ENCODE measurements at places on chromosomes 6 and 20. TPM values are rescaled to one million over a fixed set of nuclear protein-coding genes. Genes with fewer than 3 reads are reported as not detected.

The MTHFD1L gene
- total RNA-seq = 119 TPM

The B3GALT4 gene
- 10.1 TPM for total RNA-seq

DNA sequence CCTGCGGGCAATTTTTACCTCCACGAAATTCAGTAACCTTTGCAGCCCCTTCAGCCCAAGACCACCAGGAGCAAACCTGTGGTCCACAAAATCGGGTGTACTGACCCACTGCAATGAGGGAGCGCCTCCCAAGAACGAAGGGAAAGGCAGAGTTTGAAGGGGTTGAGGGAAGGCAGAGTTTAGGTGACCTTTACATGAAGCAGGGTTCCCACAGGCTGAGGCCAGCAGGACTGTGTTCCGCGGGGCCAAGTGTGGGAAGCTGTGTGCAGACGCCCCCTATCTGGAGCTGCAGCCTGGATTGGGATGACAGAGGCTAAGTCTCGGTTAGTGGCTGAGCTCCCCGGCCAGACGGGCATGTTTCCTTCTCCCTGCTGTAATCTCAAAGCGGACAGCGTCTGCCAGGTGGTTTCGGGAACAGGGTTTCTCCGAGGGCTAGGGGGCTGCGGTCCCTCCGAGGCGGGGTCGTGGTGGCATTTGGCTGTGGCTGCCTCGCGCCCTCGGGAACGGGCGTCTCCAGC is 826 bp upstream of the PYGB start:
- peaks cover 12% of the 10 kb centered on the region for H3K27me3 ChIP-seq
- H3K36me3 ChIP-seq = no peaks in the 10 kb centered on the region
- H3K4me3 ChIP-seq = peak overlapping the region; percentile 80
- no peak for DNase-seq
- peaks cover 25% of the 10 kb centered on the region for H3K4me1 ChIP-seq

- H3K4me3 ChIP-seq = no peak overlapping the region
- no peaks in the 10 kb centered on the region for H3K27me3 ChIP-seq
- no peaks in the 10 kb centered on the region for H3K4me1 ChIP-seq
- no peak overlapping the region for H3K27ac ChIP-seq
- H3K36me3 ChIP-seq = no peaks in the 10 kb centered on the region
These were observed 147.5 kb downstream of the FLRT3 start for GRCh38 chr20:14189794-14190402.

DNA sequence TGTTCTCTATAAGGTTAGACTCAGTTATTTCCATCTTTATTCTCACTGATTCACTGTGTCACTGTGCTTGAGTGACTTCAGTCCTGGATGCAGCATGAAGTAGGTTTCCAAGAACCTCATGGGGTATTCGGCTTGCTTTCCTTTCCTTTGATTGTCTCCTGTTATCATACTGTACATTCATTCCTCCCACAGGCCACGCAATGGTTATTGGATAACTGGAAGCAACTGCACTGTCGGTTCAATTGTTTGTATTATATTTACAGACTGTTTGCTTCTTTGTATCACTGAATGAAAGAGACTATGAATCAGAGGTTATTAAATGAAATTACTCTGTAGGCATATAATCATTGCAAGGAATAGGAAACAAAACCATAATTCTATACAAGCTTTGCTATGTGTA is 129.4 kb downstream of the MAP7 start:
- no peaks in the 10 kb centered on the region for H3K36me3 ChIP-seq
- H3K4me1 ChIP-seq = no peaks in the 10 kb centered on the region
- no peak overlapping the region for H3K4me3 ChIP-seq
- H3K27me3 ChIP-seq = peaks cover 3% of the 10 kb centered on the region
- no peak for DNase-seq

The CST1 gene
- total RNA-seq = not detected

GRCh38 chr20:5914859-5915258 is 35.5 kb downstream of the TRMT6 start:
- DNase-seq = no peak
- H3K27ac ChIP-seq = no peak overlapping the region
- peaks cover 7% of the 10 kb centered on the region for H3K36me3 ChIP-seq
- H3K4me1 ChIP-seq = peaks cover 21% of the 10 kb centered on the region
- no peak overlapping the region for H3K4me3 ChIP-seq
- H3K27me3 ChIP-seq = peaks cover 36% of the 10 kb centered on the region

GRCh38 chr6:47321577-47321976 is 11.9 kb upstream of the TNFRSF21 start:
- peaks cover 7% of the 10 kb centered on the region for H3K4me1 ChIP-seq
- no peak overlapping the region for H3K27ac ChIP-seq
- H3K36me3 ChIP-seq = peaks cover 10% of the 10 kb centered on the region
- no peak for DNase-seq

DNA sequence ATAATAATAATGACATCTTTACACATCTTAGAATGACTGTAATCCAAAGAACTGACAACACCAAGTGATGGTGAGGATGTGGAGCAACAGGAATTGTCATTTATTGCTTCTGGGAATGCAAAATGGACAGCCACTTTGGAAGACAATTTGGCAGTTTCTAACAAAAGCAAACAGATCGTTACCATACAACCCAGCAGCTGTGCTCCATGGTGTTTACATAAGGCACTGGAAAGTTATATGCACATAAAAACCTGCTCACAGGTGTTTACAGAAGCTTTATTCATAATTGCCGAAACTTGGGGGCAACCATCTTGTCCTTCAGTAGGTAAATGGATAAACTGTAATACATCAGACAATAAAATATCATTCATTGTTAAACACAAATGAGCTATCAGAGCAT is 18.3 kb upstream of the ASF1A start:
- peaks cover 34% of the 10 kb centered on the region for H3K4me1 ChIP-seq
- H3K27ac ChIP-seq = no peak overlapping the region
- H3K36me3 ChIP-seq = peaks cover 5% of the 10 kb centered on the region
- DNase-seq = no peak
- H3K27me3 ChIP-seq = no peaks in the 10 kb centered on the region

- no peak overlapping the region for H3K27ac ChIP-seq
- H3K36me3 ChIP-seq = peaks cover 30% of the 10 kb centered on the region
- H3K4me3 ChIP-seq = no peak overlapping the region
These were observed 63.2 kb downstream of the PDSS2 start for GRCh38 chr6:107396211-107396610.

DNA sequence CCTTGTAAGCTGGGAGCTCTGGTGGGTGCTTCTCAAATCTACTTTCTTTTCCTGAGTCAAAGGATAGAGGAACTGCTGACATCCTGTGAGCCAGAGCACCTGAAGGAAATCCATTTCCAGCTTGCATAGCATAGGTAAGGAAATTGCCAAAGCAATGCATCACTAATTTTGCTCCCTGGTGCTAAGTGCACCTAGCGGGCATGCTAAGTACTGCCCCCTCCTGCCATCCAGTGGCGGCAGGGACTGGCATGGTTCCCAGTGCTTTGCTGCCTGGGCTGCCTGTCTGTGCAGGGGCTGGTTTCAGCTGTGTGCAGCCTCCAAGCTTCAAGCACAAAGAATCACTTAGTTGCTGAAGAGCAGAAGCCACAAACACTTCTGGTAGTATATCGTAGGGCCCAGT is 63.9 kb downstream of the FARS2 start:
- H3K36me3 ChIP-seq = no peaks in the 10 kb centered on the region
- no peak for DNase-seq
- no peaks in the 10 kb centered on the region for H3K27me3 ChIP-seq
- no peak overlapping the region for H3K4me3 ChIP-seq
- H3K4me1 ChIP-seq = peaks cover 7% of the 10 kb centered on the region
- H3K27ac ChIP-seq = no peak overlapping the region

The BPIFA1 gene
- total RNA-seq = not detected

DNA sequence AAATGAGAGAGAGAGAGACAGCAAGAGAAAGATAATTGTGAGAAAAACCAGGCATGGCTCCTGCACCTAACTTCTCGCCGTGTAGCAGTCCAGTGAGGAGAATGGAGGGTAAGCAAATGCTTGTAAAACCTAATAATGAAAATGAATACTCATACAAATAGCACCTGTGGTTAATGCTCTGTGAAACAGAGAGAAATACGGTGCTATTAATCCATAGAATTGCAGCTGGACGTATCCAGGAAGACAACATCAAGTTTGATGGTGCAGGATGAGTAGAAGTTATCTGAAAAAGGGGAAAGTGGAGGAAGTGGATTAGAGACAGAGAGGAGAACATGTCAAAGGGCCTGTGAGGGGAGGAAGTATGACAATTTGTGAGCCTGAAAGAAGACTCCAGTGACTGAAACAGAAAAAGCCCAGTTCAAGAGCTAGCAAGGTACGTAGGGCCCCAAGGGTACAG is 89.4 kb upstream of the PAK5 start:
- H3K4me1 ChIP-seq = no peaks in the 10 kb centered on the region
- no peak for DNase-seq
- H3K36me3 ChIP-seq = no peaks in the 10 kb centered on the region
- no peak overlapping the region for H3K4me3 ChIP-seq

GRCh38 chr6:141041596-141042087 is 1091.1 kb upstream of the GJE1 start:
- H3K36me3 ChIP-seq = no peaks in the 10 kb centered on the region
- DNase-seq = no peak
- no peak overlapping the region for H3K27ac ChIP-seq
- H3K4me3 ChIP-seq = no peak overlapping the region
- no peaks in the 10 kb centered on the region for H3K27me3 ChIP-seq

GRCh38 chr6:13493147-13493546 is 5.7 kb upstream of the GFOD1 start:
- H3K27me3 ChIP-seq = no peaks in the 10 kb centered on the region
- no peak overlapping the region for H3K4me3 ChIP-seq
- DNase-seq = no peak
- H3K27ac ChIP-seq = no peak overlapping the region
- H3K4me1 ChIP-seq = peaks cover 6% of the 10 kb centered on the region
- no peaks in the 10 kb centered on the region for H3K36me3 ChIP-seq

DNA sequence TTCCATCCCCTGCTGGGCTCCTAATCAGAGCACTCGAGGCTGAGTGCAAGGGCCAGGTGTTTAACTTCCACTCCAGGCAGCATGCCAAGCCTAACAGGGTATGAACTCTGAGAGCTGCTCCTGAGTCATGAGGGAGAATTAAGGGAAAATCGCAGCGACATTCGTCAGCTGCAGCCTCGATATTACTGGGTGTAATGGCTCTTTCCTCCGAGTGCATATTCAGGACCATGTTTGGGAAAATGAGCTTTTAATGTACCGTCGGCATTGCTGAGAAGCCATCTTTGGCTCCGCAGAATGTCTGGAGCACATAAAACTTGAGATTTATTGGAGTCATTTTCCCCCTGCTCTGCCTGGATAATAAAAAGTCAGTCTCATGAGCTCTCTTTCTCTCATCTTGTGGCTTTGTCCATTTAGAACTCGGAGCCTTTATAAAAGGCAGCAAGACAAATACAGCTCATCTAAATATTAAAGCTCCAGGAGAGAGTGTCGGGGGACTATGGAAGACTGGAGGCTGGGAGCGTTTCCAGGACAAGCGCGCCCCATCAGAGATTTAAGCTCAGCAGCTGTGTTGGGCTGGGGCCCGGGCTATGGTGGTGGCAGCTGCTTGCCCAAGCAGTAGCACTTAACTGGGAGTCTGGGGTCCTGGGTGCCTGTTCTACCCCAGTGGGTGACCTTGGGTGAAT is 103.7 kb downstream of the TOX2 start:
- peak overlapping the region; percentile 91 for H3K27ac ChIP-seq
- no peaks in the 10 kb centered on the region for H3K36me3 ChIP-seq
- peak overlapping the region; percentile 83 for H3K4me3 ChIP-seq
- peaks cover 29% of the 10 kb centered on the region for H3K4me1 ChIP-seq

DNA sequence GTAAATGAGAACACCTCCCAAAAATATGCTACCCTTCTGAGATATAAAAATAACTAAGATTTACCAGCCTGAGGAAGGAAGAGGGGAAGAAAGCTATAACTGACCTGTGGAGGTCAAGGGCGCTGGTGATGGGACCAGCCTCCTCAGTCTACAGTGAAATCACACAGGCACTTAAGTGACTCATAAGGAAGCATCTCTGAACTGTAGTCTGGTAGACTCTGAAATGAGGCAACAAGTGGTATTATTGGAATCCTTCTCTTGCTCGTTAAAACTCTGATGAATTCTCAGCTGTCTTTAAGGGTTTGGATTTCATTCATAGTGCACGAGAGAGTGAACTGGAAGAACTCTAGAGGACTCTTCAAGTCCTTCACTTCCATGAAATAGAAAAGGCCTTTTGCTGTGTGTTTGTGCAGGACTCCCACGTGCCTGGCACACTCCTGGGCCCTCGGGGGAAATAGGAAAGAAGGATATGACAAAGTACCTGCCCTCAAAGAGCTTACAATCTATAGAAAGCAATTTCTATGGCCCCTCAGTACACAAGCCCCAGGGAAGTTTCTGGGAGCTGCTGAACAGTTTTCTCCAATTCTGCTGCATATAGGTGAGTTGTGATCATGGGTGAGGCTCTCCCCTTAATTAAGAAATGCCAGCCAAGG is 231.8 kb upstream of the RREB1 start:
- DNase-seq = no peak
- peaks cover 7% of the 10 kb centered on the region for H3K27me3 ChIP-seq
- H3K4me3 ChIP-seq = no peak overlapping the region

The ADGRF1 gene
- total RNA-seq = not detected

The GGTLC1 gene
- total RNA-seq = not detected

- H3K27me3 ChIP-seq = no peaks in the 10 kb centered on the region
- H3K27ac ChIP-seq = peak overlapping the region; percentile 89
- H3K4me1 ChIP-seq = no peaks in the 10 kb centered on the region
These were observed 338.2 kb downstream of the SOX4 start for GRCh38 chr6:21931641-21932335.

The SLC22A3 gene
- not detected for total RNA-seq

DNA sequence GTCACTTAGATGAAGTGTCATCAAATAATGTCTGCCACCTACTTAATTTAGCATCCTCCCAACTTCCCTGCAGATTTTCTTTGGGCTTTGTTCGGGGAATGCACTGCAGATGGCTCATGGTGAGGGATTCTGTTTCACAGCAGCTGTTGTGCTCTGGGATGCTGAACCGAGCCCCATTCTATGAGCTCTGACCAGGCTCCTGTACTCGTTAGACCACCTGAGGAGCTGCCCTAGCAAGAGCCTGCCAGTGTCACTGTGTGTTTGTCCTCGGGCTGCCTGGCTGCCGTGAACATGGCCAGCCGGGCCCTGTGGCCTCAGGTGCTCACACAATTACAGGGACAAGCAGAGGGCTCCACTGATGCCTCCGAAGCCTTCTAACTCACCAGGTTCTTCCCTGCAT is 238.8 kb upstream of the ECI2 start:
- peaks cover 10% of the 10 kb centered on the region for H3K27me3 ChIP-seq
- H3K27ac ChIP-seq = no peak overlapping the region
- no peak for DNase-seq
- H3K36me3 ChIP-seq = no peaks in the 10 kb centered on the region
- no peaks in the 10 kb centered on the region for H3K4me1 ChIP-seq

GRCh38 chr20:48702455-48702913 is 125.3 kb downstream of the PREX1 start:
- peaks cover 63% of the 10 kb centered on the region for H3K4me1 ChIP-seq
- H3K27ac ChIP-seq = peak overlapping the region; percentile 67
- peak; percentile 46 for DNase-seq
- no peaks in the 10 kb centered on the region for H3K27me3 ChIP-seq
- peak overlapping the region; percentile 6 for H3K4me3 ChIP-seq

- peak; percentile 80 for DNase-seq
- no peak overlapping the region for H3K4me3 ChIP-seq
- H3K27me3 ChIP-seq = no peaks in the 10 kb centered on the region
- peaks cover 8% of the 10 kb centered on the region for H3K4me1 ChIP-seq
These were observed 67.8 kb upstream of the RALGAPA2 start for GRCh38 chr20:20780127-20780824.

The RBM12 gene
- 125 TPM for total RNA-seq

All from natural killer cell treated with Interleukin-12 subunit alpha and Interleukin-12 subunit beta and Interleukin-15 and Interleukin-18, amount 100 ng/mL, for 72 hours (primary cell).